ENCODE measurements at places on chromosomes 5 and 9. TPM values are rescaled to one million over a fixed set of nuclear protein-coding genes. Genes with fewer than 3 reads are reported as not detected.

ADGRD2 gene
- total RNA-seq = not detected

DNA sequence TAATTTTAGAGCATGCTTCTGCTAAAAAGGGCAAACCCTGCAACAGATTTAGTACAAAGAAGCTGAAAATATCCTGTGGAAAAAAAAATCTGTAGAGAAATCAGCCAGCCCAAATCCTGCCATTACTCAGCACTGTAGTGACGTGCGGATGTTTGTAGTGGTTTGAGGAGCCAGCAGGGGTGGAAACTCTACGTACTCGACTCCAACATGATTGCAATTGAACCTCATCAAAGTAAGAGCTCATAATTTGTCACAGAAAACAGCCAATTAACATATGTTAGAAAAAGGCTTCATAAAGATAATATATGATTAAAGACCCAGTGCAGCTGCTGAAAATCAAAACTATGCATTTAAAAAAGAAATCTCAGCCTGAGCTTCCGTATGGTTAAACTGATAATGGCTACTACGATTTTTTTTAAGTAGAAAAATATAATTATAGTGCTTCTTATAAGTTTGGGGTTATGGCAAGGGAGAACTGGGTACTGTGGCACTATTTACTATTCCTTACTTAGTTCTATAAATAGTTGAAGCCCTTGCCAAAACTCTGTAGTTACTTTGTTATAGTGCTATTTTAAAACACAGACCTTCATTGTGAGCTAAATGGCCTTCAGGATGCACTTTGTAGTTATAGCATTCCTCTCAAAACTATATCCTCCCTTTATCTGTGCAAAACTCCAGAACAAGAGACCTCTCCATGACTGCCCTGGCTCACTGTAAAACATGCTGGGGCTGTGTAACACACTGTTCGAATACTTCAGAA lies 49.4 kb downstream of the MEF2C start:
- no peak for DNase-seq

DNA sequence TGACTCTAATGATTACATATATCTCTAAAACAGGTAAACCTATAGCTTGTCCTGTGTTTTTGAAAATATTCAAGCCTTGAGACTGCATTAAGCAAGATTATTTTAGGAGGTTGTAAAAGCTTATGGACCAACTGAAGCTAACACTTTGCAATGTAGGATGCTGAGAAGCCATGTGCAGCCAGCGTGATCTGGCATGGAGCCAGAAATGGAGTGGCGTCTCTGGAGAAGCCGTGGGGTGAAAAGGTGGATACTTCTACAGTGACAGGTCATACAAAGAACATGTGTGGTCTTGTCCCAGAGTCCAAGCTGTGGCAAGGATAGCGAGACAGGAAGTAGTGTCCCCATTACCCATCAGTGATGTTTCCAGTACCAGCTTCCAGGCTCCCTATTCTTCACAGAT lies 100.8 kb upstream of the CD180 start:
- DNase-seq = no peak

- DNase-seq = no peak
Measured at GRCh38 chr5:34660444-34660843, 4.3 kb downstream of the RAI14 start.

DNA sequence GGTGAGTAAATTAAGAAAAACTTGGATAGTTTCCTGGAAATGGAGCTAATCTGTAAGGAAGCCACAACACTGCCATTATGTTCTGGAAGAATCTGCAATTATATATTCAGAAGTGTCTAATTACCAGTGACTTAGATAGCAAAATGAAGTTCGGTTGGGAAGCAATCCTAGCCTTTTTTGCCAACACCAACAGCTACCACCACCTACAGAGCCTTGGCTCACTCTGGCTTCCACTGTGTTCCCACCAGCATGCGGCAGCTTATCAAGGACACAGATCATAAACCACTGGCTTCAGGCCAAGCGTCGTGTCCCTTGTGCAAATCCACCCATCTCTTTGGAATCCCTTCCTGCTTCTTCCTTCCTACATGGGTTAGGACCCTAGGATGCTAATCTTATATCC lies 118.0 kb upstream of the PCA3 start:
- no peak for DNase-seq

CDX1 gene
- total RNA-seq = 0.16 TPM

HBEGF gene
- 73.9 TPM for total RNA-seq

DNA sequence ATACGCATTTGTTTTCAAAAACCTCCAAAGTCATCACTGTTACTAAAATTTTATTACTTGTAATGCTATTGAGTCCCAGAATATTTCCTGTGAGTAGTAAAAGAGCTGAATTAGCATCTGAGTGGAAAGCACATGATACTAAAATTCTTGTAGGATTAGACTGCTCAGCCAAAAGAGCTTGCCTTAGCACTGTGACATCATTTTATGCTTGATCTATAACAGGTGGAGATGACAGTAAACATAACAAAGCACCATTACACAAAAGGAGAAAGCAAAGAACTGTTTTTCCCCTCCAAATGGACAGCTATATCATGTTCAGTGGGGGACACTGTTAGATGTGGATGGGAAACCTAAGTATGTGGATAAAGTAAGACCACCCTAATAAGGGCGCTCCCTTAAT lies 5.8 kb upstream of the JAK2 start:
- no peak for DNase-seq

- DNase-seq = no peak
Measured at GRCh38 chr5:169757016-169757415, 119.9 kb downstream of the DOCK2 start.

DNA sequence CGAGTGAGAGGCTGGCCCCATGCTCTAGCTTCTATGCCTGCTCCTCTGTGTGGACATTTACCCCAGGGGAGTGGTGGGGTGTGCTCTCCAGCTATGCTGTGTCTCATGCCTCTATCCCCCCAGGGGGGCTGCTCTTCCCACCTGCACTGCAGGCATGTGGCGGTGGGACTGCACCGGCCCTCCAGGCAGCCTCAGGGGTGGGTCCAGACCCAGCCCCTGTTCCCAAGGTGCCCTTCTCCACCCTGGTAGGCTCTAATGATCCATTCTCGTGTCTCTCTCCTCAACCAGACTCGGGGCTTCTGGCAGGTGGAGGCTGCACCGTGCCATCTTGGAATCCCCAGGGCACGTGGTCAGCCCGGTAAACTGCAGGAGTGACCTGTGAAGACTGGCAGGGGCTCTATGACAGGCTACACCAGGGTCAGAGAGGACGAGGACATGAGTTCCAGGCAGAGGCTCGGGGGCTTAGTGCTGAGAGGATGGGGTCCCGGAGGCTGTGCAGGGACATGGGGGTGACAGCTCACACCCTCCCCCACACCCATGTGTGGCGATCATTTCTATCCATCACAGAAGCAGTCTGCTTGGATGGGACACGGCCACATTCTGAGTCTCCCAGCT lies 22.7 kb upstream of the COL5A1 start:
- DNase-seq = no peak

- no peak for DNase-seq
Measured at GRCh38 chr5:145945620-145946111, 9.3 kb downstream of the SH3RF2 start.

- no peak for DNase-seq
Measured at GRCh38 chr9:7375013-7375511, 424.5 kb downstream of the DMAC1 start.

DNA sequence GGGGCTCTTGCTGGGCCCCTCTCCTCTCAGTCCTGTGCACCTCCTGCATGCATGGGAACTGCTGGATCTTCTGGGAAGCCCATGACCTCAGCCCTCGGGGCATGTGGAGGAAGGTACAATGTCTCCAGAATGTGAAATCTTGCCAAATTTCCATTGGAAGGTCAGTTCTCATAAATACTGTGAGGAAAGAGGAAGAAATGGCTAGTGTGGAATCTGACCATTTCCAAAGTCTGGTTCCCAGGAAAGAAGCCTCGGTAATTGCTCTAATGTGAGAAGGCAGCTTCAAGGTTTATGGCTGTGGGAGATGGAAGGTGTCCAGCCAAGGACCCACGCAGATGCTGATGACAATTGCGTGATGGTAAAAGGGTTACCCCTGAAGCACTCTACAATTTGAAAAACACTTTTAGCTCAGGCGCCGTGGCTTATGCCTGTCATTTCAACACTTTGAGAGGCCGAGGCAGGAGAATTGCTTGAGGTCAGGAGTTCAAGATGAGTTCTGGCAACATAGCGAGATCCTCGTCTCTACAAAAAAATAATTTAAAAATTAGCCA lies 8.1 kb upstream of the IL17B start:
- DNase-seq = no peak

DNA sequence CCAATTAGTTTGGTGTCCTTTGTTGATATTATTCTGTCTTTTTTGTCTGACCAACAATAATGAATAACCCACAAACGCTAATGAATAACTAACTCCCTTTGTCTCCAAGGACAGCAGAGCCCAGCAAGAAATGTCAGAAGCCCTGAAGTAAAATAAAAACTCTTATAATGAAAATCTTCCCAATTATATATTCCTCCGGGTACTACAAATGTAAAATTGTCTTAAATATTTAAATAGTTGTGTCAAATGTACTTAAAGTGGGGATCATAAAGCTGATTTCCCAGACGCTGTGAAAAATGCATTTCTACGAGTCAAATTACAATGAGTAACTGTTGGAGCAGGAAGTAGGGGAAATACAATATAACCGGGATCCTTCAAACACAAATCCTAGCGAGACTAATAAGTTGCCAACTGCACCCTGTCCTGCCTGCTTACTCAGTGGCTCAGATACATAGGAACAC lies 22.3 kb downstream of the GLIS3 start:
- no peak for DNase-seq

NTRK2 gene
- 3.7 TPM for total RNA-seq

SCGB3A2 gene
- not detected for total RNA-seq

GRCh38 chr9:100206899-100207298 lies 107.9 kb downstream of the INVS start:
- DNase-seq = no peak

DNA sequence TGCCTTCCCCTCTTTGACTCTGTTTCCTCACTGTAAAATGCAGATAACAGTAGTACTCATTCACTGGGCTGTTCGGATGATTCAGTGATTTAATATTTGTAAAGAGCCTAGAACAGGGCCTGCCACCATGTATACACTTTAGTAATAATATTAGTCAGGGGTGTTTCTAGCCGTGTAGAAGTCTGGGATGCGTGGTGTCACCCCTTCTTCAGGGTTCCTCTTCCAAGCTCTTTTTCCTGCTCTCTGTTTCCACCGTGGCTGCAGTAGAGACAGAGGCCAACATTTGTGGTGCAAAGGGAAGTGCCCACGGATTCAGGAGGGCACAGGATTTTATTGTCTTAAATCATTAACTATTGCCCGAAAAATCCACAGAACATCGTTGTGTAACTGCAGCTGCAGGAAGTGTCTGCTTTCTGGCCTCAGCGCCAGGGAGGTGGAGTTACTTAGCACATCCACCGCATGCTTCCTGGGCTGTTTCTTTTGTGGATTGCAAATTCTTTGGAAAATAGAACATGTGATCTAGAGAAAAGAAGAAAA lies 61.7 kb downstream of the TRIO start:
- no peak for DNase-seq

- no peak for DNase-seq
Measured at GRCh38 chr9:15191378-15191777, 115.6 kb downstream of the TTC39B start.

GRCh38 chr5:159864885-159865691 lies 51.2 kb upstream of the ADRA1B start:
- DNase-seq = no peak

Measured in cardiac septum (tissue), 1 donor.